Stimulated activated CD8-positive, alpha-beta memory T cell treated with anti-CD3 and anti-CD28 coated beads, Interleukin-7, amount 100 ng/mL, for 48 hours (primary cell): ENCODE measurements at places on chromosomes 5 and 9.

DNA sequence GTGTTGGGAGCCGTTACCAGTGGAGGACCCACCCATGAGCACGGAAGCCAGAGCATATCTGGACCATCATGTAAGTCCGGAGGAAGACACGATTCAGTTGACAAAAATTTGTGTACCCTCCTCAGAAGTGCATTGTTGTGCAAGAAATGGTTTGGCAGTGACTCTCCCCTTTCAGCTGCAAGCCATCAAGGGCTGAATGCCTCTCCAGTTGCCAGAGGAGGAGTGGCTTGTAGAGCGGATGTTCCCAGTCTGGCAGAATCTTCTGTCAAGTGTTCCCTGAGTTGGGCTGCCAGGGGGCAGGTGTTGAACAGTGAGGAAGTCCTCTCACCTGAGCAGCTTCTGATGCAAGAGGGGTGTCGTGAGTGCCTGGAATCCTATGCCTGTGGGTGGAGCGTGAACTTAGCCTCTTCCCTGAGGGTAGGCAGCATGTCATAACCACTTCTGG lies 27.6 kb upstream of the CDKN2AIPNL start:
- no peak for DNase-seq

GRCh38 chr5:45335978-45336377 lies 360.2 kb downstream of the HCN1 start:
- no peak for DNase-seq

DNA sequence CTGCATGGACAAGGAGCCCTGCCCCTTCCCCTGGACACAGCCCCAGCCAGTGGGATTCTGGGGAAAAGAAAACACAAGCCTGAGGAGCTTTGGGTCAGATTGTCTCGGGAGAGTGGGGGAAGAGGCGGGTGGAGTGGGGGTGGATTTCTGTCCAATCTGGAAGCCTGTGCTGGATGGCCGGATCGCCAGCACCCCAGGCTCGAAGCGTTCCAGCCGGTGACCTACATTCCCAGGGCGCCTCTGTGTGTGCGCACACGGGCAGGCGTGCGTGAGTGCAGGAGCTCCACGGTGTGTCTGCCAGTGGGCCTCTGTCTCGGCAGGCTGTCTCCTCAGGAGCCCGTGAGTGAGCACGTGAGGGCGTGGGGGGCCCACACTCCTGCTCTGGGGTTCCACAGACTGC lies 74.3 kb upstream of the DAB2IP start:
- DNase-seq: no peak

DNA sequence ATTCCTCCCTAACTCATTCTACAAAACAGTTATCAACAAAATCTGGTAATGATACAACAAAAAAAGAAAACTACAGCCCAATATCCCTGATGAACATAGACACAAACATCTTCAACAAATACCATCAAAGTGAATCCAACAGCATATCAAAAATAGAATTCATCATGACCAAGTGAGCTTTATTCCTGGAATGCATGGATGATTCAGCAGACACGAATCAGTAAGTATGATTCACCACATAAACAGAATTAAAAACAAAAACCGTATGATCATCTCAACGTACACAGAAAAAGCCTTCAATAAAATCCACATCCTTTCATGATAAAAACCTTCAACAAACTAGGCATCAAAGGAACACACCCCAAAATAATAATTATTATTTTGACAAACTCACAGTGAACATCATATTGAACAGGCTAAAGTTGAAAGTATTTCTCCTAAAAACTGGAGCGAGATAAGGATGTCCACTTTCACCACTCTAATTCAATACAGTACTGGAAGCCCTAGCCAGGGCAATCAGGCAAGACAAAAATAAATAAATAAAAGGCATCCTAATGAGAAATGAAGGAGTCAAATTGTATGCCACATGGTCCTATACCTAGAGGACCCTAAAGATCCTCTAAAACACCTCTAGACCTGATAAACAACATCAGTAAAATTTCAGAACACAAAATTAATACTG lies 305.1 kb upstream of the RGMB start:
- DNase-seq: no peak

DNA sequence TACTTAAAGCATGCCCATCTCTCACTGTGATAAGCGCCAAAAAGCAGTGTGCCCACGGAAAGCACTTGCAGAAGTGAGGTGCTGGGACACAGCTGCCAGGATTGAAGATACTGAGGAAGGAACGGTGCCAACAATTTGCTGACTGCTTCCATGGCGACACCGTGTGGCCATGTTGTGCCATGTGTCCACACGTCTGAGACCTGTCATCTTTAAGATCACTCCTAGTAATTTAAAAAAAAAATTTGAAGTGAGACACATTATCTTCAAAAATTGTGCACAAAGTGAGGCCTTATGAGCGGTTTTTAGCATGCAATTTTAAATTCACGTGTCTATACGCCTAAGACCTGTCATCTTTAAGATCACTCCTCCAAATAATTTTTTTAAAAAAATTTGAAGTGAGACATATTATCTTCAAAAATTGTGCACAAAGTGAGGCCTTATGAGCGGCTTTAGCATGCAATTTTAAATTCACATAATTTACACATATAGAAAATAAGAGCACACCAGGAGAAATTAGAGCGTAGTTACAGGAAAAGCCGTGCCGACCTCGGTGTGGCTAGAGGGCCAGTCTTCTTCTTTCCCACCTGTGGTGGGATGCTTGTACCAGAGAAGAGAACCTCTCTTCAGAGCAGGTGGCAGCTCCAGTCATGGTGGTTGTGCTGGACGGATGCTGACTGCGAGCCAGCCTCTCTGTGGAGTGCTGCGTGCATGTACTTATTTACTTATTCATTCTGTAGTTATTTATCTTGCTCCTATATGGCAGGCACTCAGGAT lies 21.4 kb upstream of the FLT4 start:
- DNase-seq: no peak

DNA sequence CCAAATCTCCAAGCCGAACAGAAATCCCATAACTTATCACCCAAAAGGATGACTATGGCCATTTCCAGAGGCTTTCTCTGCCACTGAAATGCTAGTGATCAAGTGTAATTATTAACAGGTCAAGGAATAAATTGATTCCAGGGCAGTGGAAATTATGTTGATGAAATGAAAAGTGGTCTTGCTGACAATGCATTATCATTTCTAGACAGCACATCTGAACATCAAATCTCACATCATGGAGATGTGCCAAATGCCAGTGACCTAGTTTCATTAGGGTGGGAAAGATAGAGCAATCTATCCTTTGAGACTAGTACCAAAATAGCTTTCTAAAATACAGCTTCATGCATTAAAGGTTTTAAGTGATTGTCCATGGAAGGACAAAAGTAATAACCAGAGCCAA lies 86.1 kb downstream of the AUH start:
- no peak for DNase-seq

DNA sequence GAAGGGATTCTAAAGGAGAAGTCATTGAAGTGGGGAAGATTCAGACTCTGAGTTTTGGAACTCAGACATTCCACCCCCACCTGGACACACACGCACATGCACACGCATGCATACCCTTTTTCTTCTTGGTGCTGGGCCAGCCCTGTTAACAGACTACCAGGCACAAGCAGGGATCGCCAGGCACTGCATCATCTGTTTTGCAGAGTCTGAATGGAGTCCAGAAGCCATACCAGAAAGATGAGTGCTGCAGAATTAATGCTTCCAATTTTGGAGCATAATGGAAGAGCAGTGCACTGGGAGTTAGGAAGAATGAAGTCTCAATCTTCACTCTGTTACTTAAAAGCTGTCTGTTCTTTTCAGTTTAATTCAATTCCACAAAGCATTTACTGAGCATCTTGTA lies 95.5 kb downstream of the PDE8B start:
- no peak for DNase-seq

DNA sequence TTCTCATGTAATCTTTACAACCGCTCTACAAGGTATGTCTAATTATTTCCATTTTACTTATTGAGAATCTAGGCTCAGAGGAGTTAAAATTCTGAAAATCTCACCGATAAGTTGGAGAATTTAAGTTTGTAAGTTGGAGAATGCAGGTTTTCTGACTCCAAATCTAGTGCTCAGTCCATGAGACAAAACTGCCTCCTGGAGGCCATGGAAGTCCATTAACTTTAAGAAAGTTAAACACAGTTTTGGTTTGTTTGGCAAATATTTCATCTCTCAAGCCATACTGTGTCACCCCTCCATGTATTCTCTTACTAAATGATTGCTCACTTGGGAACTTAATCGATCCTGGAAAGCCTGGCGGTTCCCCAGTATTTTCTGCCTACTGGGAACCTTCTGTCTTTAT lies 52.6 kb downstream of the INIP start:
- no peak for DNase-seq
